ENCODE measurements at places on chromosomes 7 and 10.

- no peak for DNase-seq
Measured at GRCh38 chr10:30565449-30565848, 64.1 kb downstream of the LYZL2 start.

DNA sequence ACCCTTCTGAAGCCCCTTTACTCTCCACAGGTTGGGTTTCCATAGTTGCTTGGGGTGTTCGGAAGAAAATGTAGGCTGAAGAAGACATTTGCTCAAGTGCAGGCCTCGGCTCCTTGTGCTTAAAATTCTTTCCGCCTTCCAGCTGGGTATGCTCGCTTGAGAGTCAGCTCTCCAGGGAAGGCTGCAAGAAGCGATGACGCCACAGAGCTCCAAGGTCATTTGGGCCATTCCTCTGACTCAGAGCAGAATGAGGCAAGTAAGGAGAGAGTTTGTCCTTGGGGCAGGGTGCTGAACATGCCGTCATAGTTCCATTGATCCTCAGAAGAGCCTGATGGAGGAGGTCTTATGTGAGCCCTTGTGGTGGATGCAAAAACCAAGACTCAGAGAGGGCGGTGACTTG, 27.4 kb upstream of the HSPA12A start:
- no peak for DNase-seq

- DNase-seq, result no peak
Measured at GRCh38 chr10:66982792-66983474, 57.1 kb downstream of the LRRTM3 start.

GRCh38 chr10:74586088-74586585, 240.3 kb upstream of the KAT6B start:
- DNase-seq, result no peak

DNA sequence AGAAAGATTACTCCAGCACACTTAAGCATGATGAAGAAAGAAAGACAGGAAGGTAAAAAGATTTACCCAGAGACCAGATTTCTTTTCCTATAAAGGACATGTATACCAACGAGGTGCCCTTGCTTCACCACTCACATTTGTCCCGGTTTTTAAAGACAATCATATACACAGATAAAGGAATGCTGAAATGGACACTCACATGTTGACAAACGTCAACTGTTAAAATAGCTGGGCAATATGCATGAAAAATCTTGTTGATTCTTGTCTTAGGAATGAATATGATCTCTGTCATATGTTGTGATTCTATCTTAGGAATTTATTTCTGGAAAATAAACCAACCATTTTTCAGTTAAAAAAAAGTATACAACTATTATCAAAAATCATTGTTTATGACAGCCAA, 158.2 kb downstream of the SRPK2 start:
- no peak for DNase-seq

- DNase-seq, result no peak
Measured at GRCh38 chr7:130350945-130351790, 6.6 kb downstream of the CPA5 start.

DNA sequence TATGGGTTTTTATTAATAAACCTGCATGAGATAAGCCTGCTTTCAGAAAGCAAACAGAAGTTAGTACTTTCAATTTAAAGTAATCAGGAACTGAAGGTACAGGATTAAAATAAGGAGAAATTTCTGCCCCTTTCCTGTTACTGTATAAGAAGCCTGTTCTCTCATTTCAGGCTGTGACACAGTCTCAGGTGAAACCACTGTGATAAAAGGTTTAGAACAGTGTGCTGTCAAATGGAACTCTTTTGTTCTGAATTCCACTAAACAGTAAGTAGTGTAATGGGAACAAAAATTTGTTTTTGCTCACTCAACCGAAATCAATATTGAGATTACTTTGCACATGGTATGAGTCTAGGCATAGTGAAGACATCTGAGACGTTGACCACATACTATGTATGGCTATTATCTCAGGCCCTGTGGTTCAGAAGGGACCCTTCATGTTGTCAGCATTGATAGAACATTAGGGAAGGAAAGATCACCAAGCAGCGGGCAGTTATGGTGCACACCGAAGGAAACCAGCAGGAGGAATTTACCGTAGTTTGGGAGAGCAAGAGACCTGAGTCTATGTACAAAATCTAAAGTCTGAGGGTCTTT, 14.9 kb downstream of the HEPACAM2 start:
- no peak for DNase-seq

DNA sequence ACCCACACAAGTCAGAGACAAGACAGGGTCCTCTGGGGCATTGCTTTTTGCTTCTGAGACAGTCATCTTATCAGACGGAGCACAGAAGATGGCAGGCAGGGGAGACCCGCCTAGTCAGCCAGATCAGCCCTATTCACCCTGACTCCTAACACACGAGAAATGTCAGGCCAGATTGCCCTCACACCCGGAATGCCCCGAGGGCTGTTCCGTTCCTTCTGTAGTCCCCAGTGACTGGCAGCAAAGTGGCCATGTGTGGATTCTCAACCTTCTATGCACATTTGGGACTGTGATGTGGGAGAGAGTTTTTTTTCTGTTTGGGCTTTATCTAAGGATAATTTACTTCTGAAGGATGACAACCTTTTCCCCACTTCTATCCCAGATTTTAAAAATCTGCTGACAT, 35.5 kb upstream of the TBX20 start:
- no peak for DNase-seq

DNA sequence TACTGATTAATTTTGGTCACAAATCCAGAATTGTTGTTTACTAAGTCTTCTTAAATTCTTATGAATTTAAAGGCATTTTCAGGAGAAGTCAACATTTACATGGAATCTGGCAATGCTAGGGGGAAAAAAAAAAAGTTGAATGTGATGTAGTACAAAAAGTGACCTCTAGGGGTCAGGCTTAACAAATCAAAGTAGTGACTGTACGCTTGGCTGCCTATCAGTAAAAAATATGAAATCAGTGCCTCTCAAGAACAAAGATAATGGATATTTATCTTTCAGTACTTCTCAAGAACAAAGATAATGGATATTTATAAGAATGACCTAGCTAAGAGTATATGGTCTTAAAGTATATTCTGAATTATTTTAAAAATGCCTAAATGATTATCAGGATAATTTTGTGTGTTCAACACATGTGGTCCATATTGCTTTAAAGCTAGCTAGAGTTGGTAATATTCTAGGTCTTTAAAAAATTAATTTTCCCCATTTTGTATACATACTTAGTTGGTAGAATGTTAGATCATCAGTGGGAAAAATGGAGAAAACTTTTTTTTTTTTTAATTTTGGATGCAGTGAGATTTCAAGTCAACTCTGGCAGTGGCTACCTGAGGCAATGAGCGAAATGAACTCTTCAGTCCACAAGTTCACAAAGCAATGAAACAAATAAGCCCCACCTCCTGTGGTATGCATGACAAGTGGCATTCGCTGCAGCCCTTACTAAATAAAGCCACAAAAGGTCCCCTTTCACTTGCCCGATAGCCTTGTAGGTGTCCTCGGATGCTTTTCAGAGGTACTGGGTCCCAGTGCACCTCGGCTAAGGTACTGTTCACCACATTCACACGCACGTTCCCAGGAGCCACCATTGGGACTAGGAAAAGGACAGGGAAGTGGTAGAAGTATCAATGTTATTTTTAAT, 51.2 kb upstream of the LAMB4 start:
- no peak for DNase-seq

GRCh38 chr10:46070749-46071148, 24.7 kb upstream of the MSMB start:
- DNase-seq, result no peak

- DNase-seq, result no peak
Measured at GRCh38 chr10:75511011-75511410, 79.6 kb downstream of the LRMDA start.

GRCh38 chr7:125127304-125127703, 197.7 kb upstream of the POT1 start:
- DNase-seq, result no peak

DNA sequence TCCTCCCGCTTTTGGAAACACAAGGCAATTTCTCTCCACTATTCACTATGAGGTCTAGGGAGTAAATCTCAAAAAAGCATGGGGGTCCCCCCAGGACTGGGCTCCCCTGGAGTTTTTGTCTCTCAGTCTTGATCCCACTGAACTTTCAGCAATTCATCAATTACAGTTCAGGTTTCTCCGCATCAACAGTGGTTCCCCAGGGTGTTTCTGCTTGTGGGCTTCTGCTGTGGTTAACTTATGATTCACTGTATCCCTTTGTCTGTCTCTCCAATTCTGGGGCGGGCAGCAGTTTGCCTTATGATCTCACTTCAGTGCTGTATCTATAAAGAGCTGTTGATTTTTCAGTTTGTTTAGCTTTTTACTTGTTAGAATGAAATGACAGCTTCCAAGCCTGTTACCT, 142.6 kb upstream of the CDC14C start:
- DNase-seq, result no peak

- no peak for DNase-seq
Measured at GRCh38 chr10:101112799-101113594, 18.1 kb upstream of the TLX1 start.

- no peak for DNase-seq
Measured at GRCh38 chr7:114718861-114719260, 203.0 kb upstream of the MDFIC start.

DNA sequence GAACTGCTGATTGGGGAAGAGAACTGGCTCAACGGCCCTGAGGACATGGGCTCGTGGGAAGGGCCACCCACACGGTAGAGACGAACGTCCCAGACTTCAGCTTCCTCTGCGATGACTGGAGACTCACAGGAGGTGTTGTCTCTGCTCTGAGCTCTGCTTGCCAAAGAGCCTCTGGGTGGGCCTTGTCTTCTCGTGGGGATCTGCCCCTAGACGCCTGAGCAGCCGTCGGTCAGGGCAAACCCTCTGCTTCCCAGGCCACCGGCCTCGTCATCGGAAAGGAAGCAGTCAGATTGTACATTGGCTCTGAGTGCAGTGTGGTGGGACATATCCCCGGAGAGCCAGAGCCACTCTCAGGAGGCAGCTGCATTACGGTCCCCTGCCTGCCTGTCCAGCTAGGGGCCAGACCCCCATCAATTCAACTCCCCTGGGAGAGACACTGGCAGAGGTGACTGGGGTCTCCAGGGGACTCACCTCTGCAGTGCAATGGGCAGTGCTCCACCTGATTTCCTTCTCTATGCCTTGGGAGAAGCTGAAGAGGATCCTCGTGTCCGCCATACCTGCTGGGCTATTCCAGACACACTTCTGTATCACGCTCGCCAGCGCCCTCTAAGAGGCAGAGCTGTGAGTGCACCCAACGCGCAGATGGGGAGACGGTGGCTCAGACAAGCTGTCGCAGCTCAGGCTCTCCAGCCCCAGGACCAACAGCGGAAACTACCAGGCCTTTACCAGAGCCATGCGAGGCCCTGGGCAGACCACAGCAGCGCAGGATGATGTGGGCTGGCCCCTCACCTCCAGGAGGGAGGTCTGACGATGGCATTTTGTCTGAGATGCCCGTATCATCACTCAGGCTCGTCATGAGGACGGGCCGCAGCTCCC, 227.4 kb downstream of the TCERG1L start:
- DNase-seq, result no peak

DNA sequence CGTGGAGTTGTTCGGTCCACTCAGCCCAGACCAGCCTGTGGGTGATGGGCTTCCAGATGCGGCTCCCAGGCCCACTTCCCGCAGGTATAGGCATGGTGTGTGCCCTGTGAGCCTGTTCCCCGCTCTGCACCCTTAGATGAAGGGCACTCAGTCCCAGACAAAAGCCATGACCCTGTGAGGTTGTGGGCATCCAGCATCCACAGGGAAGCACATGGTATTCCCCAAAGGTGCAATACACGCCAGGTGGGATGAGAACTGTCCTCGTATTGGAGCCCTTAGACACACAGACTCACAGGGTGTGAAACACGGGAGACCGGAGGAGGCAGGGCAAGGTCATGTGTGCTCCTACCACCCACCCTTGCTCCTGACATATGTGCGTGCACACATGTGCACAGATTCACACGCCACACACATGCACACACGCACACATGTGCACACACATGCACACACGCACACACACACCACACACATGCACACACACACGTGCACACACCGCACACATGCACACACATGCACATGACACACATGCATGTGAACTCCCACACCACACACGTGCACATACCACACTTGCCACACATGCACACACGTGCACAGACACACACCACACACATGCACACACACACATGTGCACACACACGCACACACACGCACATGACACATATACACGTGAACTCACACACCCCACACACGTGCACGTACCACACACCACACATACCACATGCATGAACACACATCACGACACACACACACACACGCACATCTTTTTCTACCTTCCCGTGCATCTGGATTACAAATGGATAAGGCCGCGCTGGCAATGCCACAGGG, 319.4 kb downstream of the WDR37 start:
- DNase-seq, result no peak

DNA sequence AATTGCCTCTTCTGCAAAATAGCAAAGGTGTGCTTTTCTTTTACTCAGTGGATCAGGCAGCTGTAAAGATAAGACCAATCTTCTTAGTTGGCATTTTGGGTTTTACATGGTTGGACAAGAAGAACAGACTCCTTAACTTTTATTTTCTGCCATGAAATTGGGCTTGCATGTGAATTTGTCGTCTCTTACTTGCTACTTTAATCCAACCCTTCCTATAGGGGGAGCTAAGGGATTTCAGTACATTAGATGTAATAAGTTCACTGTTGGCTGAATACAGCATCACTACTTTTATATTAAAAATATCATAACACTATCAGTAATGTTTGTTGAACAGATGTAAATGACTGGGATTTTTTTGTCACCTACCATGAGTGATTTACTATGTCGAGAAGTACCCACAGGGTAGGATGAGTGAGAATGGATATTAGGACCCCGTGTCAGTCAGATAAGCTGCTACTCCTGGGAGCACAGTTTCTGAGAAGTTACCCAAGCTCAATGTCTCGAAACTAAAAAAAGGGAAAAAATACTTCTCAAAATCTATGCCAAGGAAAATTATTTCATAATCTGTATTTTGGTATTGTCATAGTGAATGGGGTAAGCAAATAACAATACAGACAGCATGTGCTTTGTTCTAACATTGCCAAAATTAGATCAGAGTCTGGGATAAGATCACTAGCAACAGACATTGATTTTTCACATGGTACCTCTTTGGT, 127.4 kb upstream of the AGR3 start:
- no peak for DNase-seq

DNA sequence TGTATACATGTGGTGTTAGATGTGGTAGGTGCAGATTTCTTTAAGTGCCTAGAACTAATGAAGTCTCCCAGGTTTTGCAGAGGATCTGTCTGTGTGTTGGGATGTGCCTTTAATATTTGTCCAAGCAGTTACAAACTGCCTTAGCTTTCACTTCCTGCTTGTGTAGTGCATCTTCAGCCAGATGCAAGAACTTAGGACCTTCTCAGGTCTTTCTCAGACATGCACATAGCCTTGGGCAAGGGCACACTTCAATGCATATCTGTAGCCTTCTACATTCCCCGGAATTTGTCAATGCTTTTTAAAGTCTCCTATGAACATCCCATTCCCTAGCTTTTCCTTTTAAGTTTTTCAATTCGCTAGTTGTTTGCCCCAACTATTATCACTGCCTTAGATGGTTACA, 47.2 kb upstream of the SLC39A12 start:
- DNase-seq, result no peak

All from AG09309 (cell line).